Endothelial cell of coronary artery (primary cell): ENCODE measurements at places on chromosomes 1 and 21. TPM values are rescaled to one million over a fixed set of nuclear protein-coding genes. Genes with fewer than 3 reads are reported as not detected.

The RPE65 gene
- not detected in 2 replicates for total RNA-seq

The MCOLN2 gene
- 0.09 TPM in 1 of 2 replicates, not detected in the other for total RNA-seq

The PRR9 gene
- total RNA-seq, result not detected in 2 replicates

The RAB42 gene
- 0.81 and 1.2 TPM in 2 replicates for total RNA-seq

The CLEC20A gene
- not detected in 2 replicates for total RNA-seq
